ENCODE measurements at places on chromosomes 6 and 20. TPM values are rescaled to one million over a fixed set of nuclear protein-coding genes. Genes with fewer than 3 reads are reported as not detected.

- no peak overlapping the region for H3K27ac ChIP-seq
- DNase-seq: no peak
- H3K27me3 ChIP-seq: no peaks in the 10 kb centered on the region
- H3K36me3 ChIP-seq: no peaks in the 10 kb centered on the region
- H3K4me1 ChIP-seq: no peaks in the 10 kb centered on the region
- no peak overlapping the region for H3K4me3 ChIP-seq
These were observed 67.0 kb downstream of the CHD6 start for GRCh38 chr20:41551011-41551705.

GRCh38 chr6:53290537-53291510 is 57.9 kb downstream of the ELOVL5 start:
- DNase-seq: no peak
- H3K36me3 ChIP-seq: peaks cover 9% of the 10 kb centered on the region
- H3K4me3 ChIP-seq: no peak overlapping the region
- H3K27me3 ChIP-seq: no peaks in the 10 kb centered on the region

GRCh38 chr20:16472045-16472872 is 101.0 kb downstream of the KIF16B start:
- no peaks in the 10 kb centered on the region for H3K4me1 ChIP-seq
- no peaks in the 10 kb centered on the region for H3K27me3 ChIP-seq

DNA sequence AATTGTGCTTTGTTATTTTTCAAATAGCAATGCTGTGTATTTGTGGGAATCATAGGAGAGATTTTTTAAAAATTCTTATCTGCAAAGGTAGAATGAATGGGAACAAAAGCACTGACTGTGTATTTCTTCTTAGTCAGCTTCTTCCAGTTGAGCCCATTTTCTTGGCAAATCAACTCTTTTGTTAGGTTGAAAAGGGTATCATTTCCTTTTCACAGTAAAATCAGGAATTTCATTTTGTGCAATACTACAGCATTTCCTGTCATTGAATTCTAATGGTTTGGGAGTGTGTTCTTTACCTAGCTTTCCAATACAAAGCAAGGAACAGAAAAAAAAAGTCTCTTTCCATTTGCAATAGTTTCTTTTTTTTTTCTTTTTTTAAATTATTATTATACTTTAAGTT is 19.0 kb upstream of the EXOC2 start:
- H3K36me3 ChIP-seq: no peaks in the 10 kb centered on the region
- H3K27ac ChIP-seq: peak overlapping the region; percentile 88
- DNase-seq: peak; percentile 73
- no peaks in the 10 kb centered on the region for H3K27me3 ChIP-seq
- H3K4me1 ChIP-seq: peaks cover 68% of the 10 kb centered on the region
- peak overlapping the region; percentile 42 for H3K4me3 ChIP-seq

DNA sequence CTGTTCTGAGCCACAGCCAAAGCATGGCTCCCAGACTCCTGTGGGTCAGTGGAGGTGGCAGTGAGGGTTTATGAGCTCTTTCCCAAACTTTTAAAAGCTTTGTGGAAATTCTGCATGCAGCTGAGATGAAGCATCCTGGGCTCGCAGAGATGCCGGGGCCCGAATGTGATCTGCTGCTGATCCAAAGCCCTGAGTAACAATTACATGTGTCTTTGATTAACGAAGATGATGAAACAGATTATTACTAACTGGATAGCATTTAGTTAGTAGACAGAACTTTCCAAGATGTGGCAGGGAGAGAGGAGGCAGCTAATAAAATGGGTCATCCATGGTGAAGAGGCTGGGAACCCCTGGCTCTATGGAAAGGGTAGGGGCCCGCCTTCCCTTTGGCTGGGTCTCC is 43.9 kb upstream of the MDFI start:
- no peaks in the 10 kb centered on the region for H3K4me1 ChIP-seq
- H3K27ac ChIP-seq: no peak overlapping the region
- DNase-seq: no peak
- peaks cover 15% of the 10 kb centered on the region for H3K36me3 ChIP-seq
- H3K27me3 ChIP-seq: no peaks in the 10 kb centered on the region
- H3K4me3 ChIP-seq: no peak overlapping the region

DNA sequence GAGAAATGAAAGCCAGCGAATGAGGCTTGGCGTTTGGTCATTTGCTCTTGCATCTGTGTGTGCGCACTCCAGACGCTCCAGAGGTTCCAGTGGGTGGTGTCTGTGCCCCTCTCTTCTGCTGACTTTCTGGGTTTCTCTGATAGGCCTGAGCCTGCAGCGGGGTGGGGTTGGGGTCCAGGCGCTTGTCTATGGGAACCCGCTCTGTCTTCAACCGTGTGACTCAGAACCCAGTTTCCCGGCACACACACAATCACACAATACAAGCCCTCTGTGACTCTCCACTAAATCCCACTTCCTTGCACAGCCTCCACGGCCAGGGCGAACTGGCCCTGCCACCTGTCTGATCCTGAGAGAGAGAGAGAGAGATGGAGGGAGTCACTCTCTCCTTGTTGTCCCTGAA is 24.6 kb downstream of the RBM38 start:
- no peaks in the 10 kb centered on the region for H3K27me3 ChIP-seq
- DNase-seq: no peak
- H3K4me3 ChIP-seq: no peak overlapping the region
- H3K36me3 ChIP-seq: no peaks in the 10 kb centered on the region

GRCh38 chr20:42294976-42295375 is 676.8 kb upstream of the CHD6 start:
- no peaks in the 10 kb centered on the region for H3K36me3 ChIP-seq
- no peak overlapping the region for H3K4me3 ChIP-seq
- no peaks in the 10 kb centered on the region for H3K27me3 ChIP-seq
- DNase-seq: no peak

GRCh38 chr6:53487080-53487479 is 57.8 kb downstream of the GCLC start:
- H3K27me3 ChIP-seq: peaks cover 21% of the 10 kb centered on the region
- DNase-seq: no peak
- H3K27ac ChIP-seq: no peak overlapping the region

DNA sequence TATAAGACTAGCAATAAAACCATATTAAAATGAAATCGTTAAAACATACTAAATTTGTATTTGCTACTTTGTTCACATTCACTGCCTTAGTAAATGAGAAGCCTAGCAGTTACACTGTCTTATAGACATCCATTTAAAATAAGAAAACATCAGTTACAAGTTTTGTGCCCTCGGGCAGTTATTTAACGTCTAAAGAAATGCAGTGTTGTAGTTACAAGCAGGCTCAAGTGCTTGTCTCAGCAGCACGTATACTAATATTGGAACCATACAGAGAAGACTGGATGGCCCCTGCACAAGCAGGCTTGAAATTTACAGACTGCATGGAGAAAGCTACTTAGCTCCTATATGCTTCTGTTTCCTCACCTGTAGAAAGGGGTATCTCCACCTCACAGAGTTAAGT is 93.1 kb downstream of the HACE1 start:
- peaks cover 7% of the 10 kb centered on the region for H3K4me1 ChIP-seq
- no peaks in the 10 kb centered on the region for H3K36me3 ChIP-seq
- no peak overlapping the region for H3K27ac ChIP-seq
- DNase-seq: no peak

GRCh38 chr6:72758901-72759300 is 137.0 kb downstream of the KCNQ5 start:
- no peak overlapping the region for H3K4me3 ChIP-seq
- no peak overlapping the region for H3K27ac ChIP-seq
- no peaks in the 10 kb centered on the region for H3K36me3 ChIP-seq
- peaks cover 6% of the 10 kb centered on the region for H3K27me3 ChIP-seq

DNA sequence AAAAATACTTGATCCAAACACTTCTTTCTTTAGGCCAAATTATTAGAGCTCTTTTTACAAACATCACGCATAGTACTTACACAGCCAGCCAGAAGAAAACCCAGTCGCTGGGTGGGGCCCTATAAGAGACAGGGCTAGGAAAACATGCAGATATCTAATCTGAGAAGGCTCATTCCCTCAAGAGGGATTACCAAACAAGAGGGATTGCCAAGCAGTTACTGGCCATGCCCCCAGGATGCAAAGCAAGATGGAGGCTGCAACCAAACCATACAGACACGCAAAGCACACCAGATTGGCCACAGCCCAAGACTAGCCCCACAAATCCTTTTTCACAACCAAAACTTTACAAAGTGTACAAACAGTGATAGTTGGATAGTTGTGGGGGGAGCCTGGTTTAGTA is 1235.4 kb upstream of the GJE1 start:
- no peak overlapping the region for H3K27ac ChIP-seq
- H3K4me1 ChIP-seq: no peaks in the 10 kb centered on the region
- no peaks in the 10 kb centered on the region for H3K36me3 ChIP-seq
- no peaks in the 10 kb centered on the region for H3K27me3 ChIP-seq
- DNase-seq: no peak

DNA sequence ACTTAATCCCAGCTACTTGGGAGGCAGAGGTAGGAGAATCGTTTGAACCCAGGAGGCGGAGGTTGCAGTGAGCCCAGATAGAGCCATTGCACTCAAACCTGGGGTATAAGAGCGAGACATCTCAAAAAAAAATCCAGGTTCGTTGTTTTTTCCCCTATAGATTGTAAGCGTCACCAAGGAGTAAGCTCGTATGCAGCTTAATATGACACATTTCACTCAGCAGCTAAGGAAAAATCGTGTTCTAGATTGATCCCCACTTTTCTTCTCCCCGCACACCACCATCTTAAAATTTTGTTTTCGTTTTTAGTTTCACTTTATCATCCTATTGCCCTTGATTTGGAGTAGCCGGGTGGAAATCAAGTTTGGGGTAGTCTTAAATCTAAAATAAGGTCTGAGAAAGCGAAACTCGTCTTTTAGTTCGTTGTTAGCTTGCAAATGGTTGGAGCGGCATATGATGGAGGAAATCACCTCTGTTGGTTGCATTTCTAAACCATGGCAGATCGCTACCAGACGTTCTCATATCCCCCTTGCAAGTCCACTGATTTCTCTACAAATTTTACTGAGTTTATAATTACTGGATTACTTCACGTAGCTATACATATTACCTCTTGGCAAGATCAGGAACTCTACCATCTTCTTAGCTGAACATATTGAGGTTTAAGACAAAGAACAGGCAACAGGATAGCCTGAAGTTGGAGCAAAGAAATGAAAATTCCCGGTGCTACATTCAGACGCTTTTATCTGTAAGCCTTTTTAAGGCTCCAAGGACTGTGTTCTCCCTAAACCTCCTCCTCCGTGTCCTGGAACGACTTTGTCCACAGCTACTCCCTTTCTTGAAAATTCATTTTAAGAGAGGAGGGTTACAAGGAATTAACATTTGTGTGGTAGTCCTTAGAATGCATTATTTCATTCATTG is 91.1 kb upstream of the BTN3A2 start:
- H3K36me3 ChIP-seq: no peaks in the 10 kb centered on the region
- peak overlapping the region; percentile 32 for H3K4me3 ChIP-seq
- H3K27me3 ChIP-seq: no peaks in the 10 kb centered on the region
- peaks cover 27% of the 10 kb centered on the region for H3K4me1 ChIP-seq
- H3K27ac ChIP-seq: peak overlapping the region; percentile 72

- peaks cover 10% of the 10 kb centered on the region for H3K4me1 ChIP-seq
- H3K27me3 ChIP-seq: no peaks in the 10 kb centered on the region
- H3K27ac ChIP-seq: peak overlapping the region; percentile 38
- no peaks in the 10 kb centered on the region for H3K36me3 ChIP-seq
- H3K4me3 ChIP-seq: no peak overlapping the region
These were observed 50.8 kb upstream of the BEND6 start for GRCh38 chr6:56904068-56904467.

- H3K27me3 ChIP-seq: no peaks in the 10 kb centered on the region
- H3K27ac ChIP-seq: no peak overlapping the region
- no peaks in the 10 kb centered on the region for H3K4me1 ChIP-seq
These were observed 293.6 kb downstream of the COL12A1 start for GRCh38 chr6:74912234-74912633.

DNA sequence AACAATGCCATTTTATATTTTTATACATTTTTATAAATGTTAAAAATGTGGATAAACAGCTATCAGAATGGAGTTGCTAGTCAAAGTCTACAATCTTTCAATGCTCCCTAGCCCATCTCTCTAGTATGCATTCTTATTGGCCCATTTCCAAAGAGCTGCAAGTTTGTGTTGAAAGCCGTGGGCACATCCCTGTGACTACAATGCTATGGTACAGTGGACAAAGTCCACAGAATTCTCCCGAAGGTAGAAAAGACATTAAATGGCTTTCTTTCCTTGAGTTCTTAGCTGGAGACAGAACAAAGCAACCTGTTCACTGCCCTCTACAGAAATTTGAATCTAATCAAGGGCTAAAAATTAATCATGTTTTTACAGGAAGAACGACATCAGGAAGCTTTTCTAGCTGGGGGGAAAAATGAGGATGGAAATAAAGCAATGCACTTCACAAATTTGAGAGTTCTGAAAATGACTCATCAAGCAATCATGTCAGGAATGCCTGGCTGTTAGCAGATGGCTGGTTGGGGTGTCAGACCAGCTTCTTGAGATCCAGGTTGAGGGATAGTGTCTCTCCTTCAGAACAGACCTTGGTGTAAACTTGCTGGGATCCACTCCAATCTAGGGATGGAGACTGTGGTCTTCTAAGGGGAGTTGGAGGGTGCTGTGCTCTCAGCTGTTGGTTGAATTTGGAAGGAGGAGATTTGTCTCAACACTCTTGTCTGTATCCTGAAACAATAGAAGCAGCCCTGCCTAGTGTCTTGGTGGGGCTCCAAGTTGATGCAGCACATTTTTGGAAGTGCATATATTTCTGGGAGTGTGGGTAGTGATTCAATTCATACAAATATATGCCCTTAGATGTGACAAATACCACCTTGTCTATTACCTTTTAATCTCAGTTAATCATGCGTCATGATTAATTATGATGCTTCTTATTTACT is 143.4 kb upstream of the PHACTR1 start:
- peak; percentile 92 for DNase-seq
- H3K4me3 ChIP-seq: no peak overlapping the region
- no peaks in the 10 kb centered on the region for H3K27me3 ChIP-seq

DNA sequence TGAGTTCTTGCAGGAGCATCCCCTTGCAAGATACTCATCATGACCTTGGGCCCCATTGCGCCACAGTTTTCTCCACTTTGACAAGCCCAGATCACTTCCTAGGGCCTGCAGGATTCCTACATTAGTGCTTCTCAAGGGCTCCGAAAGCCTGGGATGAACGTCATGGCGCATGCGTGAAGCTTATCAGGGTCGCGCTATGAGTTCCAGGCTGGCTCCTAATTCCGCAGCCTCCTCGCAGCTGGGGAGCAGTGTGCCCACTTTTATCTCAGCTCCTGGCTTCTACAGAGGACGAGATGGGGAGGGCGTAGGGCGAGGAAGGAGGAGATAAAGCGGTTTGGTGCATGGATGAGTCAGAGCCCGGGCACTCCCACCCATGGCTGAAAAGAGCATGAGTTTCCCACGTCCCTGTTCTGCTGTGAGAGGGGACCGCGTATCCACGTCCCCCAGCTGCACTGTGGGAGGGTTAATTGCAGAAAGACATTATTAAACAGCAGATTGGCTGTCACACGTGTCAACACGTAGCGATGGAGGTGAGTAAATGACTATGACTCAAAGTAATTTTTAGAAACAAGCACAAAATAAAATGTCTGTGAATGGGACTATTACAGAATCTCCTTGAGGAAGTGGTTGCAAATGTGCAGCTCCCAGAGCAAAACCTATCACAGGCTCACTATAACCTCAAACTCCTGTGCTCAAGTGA is 72.9 kb upstream of the DSP start:
- no peaks in the 10 kb centered on the region for H3K36me3 ChIP-seq
- no peak overlapping the region for H3K4me3 ChIP-seq
- no peaks in the 10 kb centered on the region for H3K27me3 ChIP-seq
- H3K27ac ChIP-seq: no peak overlapping the region

GRCh38 chr6:105484238-105485161 is 81.6 kb upstream of the PREP start:
- H3K4me3 ChIP-seq: no peak overlapping the region
- no peaks in the 10 kb centered on the region for H3K27me3 ChIP-seq
- no peaks in the 10 kb centered on the region for H3K36me3 ChIP-seq

The GUCA1A gene
- 0.22 TPM for total RNA-seq

The SNTA1 gene
- 6.1 TPM for total RNA-seq

The NRSN1 gene
- total RNA-seq: not detected

The PABPC1L gene
- 7.5 TPM for total RNA-seq

The GFRAL gene
- total RNA-seq: not detected
